ENCODE measurements at places on chromosomes 16 and 17. TPM values are rescaled to one million over a fixed set of nuclear protein-coding genes. Genes with fewer than 3 reads are reported as not detected.
A peak's percentile ranks its signal among the peaks of the same experiment; 100 is the strongest.

BFAR gene
- total RNA-seq, result 79.4 TPM

GGT6 gene
- total RNA-seq, result 5.6 TPM

KRT222 gene
- total RNA-seq, result 1.3 TPM

TAX1BP3 gene
- total RNA-seq, result 108 TPM

GRAP gene
- 10.6 TPM for total RNA-seq

KIF2B gene
- not detected for total RNA-seq

RDM1 gene
- total RNA-seq, result not detected

NPTX1 gene
- 1.3 TPM for total RNA-seq

KATNB1 gene
- 16.6 TPM for total RNA-seq

PNMT gene
- total RNA-seq, result 4.3 TPM

SPNS2 gene
- total RNA-seq, result 67.0 TPM

- DNase-seq, result no peak
Measured at GRCh38 chr17:81049372-81049911, 14.5 kb downstream of the BAIAP2 start.

GRCh38 chr17:27664606-27664965 is 33.6 kb downstream of the LGALS9 start:
- DNase-seq, result no peak

- peak; percentile 90 for DNase-seq
Measured at GRCh38 chr16:67847064-67847861, at the start of gene CENPT. Gene CENPT (minus strand): TSS chr16:67847693. CDS start chr16:67833859, 13,834 bp downstream.

DNA sequence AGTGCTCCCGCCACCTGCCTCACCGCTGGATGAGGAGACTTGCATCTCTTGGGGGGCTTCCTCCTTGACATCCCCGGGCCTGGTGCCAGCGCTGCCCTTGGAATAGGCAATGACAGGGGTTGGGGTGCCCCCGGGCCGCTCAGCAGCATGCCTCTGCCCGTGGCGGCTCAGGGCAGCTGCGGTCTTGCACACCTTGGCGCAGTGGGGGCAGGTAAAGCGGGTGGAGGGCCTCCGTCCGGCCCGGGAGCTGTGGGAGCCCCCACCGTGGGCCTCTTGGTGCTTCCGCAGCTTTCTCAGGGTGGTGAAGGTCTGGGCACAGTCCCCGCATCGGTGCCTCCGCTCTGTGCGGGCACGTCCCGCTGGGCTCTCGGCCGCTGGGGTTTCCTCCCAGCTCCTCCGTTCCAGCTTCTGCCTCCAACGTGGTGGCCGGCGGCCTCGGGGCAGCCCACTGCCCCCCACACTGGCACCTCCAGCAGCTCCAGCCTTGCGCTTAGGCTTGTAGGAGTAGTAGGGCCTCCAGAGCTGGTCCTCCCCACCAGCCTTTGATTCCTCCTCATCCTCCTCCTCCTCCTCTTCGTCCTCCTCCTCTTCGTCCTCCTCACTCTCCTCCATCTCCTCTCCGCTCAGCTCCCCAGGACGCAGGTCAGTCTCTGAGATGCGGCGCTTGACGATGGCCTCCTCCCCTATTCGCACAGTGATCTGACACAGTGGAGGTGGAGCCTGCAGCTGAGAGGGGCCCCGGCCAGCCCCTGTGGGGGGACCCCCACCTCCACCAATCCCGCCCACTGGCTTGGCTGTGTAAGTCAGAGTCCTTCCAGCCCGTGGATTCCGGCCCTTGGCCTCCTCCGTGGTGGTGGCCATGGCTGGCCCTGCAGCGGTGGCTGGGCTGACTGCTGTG is 16.7 kb downstream of the ZBTB4 start:
- DNase-seq, result no peak

GRCh38 chr17:79019632-79020584 is 4.1 kb upstream of the C1QTNF1 start:
- peak; percentile 68 for DNase-seq

- peak; percentile 23 for DNase-seq
Measured at GRCh38 chr16:48531011-48531962, 78.7 kb downstream of the N4BP1 start.

GRCh38 chr16:69927056-69927757 is 23.9 kb upstream of the CLEC18A start:
- DNase-seq, result no peak

DNA sequence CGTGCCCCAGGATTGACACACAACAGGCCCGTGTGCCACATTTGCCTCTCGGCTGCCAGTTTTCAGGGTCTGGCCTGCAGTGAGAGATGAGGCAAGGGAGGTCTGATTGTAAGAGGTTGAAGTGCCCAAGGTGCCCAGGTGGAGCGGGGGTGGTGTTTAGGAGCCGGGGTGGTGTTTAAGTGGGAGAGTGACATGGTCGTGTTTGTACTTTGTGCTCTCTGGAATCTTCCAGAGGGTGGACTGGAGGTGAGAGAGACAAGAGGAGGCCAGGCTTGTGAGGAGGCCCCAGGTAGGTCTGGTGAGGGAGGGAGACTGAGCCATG is 10.5 kb downstream of the SLC5A10 start:
- no peak for DNase-seq

DNA sequence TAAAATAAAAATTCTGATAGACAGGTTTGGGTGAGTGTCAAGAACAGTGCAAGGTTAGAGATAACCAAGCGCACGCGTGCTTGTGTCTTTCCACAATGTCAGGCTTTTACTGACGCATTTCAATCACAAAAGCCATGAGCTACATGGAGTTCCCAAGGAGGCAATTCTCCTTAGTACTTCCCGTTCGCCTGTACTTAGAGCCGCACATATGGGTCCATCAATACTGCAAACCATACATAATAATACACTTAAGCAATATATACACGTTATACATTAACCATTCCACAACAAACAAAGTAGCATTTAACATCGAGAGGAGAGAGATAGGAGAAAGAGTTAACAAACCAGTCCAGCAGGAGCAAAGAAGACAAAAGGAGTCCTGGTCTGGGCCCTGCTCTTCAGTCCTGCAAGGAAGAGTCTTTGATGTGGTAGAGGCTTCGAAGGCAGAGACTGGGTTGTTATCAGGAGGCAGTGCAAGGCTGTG is 11.9 kb upstream of the GPRC5C start:
- DNase-seq, result no peak

GRCh38 chr16:84356591-84357116 is 11.7 kb upstream of the ATP2C2 start:
- DNase-seq, result no peak

DNA sequence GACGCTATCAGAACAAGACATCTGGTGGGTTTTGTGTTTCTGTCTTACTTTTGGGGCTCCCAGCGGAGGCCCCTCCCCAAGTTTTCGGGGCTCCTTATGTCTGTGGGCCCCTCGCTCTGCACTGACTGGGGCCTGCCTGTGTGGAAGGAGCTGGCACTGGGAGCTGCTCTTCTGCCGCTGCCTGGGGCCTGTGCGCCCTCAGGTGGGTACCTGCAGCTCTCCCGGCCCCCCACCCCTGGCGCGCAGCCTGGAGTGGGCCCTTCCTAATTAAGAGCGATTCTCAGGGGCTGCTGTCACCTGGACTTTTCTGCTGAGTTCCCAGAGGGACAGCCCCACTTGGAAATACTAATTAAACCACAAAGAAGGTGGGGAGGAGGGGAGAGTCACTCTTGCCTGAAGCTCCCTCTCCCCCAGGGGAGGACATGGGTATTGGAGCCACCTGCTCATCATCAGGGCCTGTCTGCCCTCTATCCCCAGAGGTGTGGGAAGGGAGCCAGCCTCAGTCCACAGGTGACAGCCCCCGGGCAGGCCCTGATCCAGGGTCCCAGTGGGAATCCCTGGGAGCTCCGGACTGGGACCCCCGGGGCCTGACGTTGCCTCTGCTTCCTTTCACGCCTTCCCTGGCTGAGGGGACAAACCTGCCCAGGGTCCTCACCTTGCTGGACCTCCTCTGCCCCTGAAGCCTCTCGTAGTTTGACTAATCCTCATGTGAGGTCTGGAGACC is 36.5 kb downstream of the GSE1 start:
- no peak for DNase-seq

DNA sequence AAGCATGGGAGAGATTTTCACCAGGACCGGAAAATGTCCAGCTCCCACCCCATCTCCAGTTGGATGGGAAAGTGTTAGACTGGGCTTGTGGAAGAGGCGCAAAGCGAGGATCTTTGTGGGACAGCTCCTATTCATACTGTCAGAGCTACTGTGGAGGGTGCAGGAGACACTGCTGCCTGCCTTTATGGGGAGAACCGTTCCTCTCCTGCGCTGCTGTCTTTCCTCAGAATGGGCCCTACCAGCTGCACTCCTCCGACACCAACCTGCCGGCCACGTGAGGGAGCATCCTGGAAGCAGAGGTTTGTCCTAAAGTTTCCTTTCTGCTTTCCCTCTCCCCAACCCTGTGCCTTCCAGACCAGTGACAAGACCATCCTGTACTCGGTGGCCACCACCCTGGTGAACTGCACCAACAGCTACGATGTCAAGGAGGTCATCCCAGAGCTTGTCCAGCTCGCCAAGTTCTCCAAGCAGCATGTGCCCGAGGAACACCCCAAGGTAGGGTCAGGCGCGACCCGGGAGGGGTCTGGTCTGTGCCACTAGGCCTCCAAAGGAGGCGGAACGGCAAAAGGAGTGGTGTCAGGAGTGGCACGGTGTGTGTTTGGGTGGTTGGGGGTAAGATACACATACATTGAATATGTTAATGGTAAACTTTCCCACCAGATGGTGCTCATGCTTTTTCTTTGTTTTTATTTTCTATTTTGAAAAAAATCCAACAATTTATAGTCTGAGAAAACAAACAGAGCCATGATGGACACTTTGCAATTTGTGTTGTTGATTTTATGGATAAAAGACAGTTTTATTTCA is 23.0 kb downstream of the SLC35G3 start:
- DNase-seq, result no peak

DNA sequence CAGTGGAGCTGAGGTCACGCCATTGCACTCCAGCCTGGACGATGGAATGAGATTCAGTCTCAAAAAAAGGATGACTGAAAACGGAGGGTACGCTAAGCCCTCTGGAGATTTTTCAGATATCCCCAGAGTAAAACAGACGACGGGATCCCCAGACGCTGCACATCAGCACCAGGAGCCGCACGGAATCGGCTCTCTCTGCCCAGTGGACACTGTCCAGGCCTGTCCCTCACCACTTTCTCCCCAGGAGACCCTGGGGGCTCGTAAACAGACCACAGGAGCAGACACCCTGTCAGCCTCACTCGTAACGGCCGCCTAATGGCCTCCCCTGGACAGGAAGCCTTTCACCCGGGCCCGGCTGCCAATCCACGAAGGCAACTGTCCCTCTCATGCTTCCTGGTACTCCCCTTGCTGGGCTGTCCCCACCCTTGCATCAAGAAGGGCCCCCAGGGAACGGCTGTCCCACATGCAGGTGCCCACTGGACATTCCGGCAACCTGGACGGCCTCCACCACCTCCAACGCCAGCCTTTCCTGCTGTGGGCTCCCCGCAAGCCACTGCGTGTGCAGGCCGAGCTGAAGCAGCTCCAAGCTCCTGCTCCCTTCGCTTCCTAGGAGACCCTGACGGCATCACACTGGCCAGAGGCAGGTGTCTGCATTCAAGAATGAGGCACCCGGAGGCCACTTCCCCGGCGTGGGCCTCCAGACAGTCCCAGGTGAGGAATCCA is 74.3 kb downstream of the TIMM22 start:
- no peak for DNase-seq

DNA sequence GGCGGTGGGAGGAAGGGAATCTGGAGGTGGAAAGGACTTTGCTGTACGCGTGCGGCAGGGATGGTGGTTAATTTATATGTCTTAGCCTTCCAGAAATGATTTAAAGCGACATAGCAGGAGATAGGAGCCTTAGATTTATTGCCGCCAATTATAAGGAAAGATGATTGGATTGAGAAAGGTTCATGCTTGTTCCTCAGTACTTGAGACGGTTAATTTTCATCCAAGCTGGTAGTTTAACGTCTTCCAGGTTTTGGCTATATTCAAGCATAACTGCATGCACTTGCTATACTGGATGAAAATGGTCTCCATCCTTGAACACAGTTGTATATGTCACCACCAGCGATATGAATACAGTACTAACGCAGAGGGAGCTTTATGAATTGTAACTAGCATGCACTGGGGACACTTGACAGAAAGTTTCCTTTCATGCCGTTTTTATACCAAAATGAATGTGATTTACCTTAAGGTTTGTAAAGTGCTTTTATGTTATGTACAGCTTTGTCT is 610 bp upstream of the PEX12 start:
- DNase-seq, result no peak

- no peak for DNase-seq
Measured at GRCh38 chr16:82567175-82567574, 59.6 kb upstream of the CDH13 start.

GRCh38 chr17:61381537-61381936 is 18.1 kb upstream of the TBX2 start:
- DNase-seq, result no peak

DNA sequence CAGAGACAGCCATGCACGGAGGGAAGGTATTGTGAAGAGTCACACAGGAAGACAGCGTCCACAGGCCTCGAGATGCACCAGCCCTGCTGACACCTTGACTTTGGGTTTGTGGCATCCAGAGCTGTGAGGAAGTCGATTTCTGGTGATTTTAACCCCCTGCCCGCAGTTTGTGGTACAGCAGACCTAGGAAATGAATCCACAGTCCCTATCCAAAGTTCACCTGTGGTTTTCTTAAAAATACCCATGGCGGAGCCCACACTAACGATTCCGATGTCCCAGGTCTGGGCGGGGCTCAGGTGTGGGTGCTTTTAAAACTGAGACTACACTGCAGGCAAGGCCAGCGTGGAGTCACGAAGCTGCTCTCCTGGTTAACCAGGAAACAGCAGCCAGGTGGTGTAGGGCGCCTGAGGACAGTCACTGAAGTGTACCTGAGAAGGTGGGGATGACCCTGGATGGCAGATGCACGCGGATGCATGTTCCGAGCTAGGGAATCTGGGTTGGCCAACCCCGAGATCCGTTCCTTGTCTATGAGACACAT is 14.4 kb upstream of the MEAK7 start:
- no peak for DNase-seq

DNA sequence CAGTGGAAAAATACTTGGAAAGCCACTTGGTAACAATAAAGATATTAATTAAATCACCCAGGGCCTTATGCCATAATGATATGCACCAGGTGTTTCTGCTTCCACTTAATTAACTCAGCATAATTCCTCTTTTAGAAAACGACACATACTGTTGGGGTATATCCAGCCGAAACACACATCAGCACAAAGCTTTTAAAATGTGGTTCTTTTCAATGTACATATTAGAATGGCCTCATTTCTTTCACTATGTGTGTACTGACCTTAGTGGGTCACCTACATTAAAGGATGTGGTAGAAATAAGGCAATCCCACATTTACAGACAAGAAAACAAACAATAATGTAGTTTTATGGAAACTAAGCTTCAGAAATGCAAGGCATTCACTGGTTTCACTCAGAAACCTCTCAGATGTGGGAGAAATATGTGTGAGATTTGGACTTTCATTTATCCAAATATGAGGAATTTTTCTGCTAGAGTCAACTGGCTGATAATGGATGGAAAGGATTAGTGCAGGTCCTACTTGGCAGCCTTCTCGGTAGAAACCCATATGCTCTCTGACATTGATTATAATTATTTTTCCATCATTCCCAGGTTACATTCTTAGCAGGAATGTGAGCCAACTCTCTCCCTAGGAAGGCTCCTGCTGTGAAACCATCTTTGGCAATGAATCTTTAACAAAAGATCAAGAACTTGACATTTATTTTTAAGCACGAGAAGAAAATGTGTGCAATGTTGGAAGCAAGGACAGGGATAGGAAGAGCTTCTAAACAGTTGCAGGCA is 66.7 kb upstream of the DHX40 start:
- DNase-seq, result no peak

GRCh38 chr17:8080208-8080798 is 7.2 kb downstream of the ALOX12B start:
- DNase-seq, result no peak

Data from upper lobe of right lung (tissue), 1 donor.